ENCODE measurements at places on chromosomes 11 and 22.
A peak's percentile ranks its signal among the peaks of the same experiment; 100 is the strongest.

DNA sequence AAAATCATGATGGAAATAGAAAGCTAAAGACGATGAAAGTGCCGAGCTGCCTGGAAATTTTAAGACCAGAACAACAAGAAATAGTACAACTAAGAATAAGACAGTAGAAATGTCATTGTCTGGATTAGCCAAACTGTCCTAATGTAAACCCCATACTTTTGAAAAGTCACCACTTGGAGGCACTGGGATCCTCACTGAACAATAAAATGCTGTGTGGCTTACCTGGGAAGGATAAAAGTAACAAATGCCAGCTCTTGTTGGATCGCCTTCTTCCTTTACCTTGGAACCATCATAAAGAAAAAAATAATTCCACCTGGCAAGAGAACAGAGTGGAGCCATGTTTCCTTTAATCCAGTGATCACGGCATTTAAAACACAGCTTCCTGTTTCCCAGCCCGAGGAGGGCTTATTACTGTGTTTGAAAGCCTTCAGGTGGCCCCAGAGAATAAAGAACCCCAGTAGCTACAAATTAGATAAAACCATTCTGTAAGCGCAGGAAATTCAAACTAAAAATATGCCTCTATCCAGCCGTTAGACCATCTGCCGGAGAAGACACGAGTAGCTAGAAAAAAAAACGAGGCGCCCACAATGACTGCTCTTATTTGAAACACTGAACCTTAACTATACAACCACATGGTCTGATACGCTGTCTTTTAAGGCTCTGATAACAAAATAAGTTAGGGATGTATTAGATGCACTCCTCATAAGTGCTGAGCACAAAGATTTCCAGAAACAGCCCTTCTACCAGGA, 4.4 kb downstream of the HPS4 start:
- DNase-seq = no peak

DNA sequence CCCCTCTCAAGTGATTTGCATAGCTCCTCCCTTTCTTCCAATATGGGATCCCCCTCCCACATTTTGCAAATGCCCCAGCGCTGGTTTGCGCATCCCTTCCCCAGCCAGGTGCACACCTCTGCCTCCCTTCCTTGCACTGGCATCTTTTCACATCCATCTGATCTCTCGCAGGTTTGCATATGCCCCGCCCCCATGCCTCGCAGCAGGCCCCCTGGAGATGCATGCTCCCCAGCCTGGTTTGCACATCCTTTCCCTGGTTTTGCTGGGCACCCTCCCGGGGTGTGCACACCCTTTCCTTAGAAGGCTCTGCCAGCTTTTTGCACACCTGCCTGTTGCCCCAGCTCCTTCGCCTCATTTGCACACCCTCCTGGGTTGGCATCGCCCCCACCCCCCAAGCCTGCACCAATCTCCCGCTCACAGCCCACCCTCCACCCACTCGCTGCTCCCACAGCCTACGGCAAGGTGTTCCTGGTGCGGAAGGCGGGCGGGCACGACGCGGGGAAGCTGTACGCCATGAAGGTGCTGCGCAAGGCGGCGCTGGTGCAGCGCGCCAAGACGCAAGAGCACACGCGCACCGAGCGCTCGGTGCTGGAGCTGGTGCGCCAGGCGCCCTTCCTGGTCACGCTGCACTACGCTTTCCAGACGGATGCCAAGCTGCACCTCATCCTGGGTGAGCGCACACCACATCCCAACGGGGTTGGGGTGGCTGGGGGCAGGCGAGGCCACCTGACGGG, 917 bp downstream of the RPS6KA4 start:
- peak; percentile 51 for DNase-seq

DNA sequence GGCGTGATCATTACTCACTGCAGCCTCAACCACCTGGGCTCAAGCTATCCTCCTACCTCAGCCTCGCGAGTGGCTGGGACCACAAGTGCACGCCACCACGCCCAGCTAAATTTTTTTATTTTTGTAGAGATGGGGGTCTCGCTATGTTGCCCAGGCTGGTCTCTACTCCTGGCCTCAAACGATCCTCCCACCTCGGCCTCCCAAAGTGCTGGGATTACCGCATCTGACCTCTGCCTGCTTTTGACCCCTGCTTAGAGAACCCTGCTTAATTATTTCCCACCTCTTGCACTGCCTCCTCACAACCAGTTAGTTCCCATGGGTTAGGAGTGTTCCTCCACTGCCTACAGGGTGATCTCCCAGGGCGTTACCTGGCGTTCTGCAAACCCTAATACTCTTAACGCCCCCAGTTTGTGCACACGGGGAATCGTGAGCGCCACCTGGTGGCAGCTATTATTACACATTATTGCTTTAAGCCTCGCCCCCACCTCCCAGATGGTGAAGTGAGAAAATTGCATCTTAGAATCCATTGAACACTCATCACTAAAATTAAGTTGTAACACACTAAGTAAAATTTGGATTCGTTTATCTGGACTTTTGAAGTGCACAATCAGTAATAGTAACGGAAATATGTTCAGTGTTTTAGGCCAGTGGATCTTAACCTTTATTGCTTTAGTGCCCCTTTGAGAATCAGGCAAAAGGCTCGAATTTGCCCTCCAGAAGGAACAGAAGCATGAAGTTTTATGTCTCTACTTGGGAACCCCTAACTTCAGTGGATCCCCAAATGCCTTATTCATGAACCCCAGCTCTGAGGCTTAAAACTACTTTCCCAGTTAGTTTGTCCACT, 61.4 kb upstream of the ASPHD2 start:
- DNase-seq = peak; percentile 80

GRCh38 chr11:103071008-103071407, 21.0 kb downstream of the DCUN1D5 start:
- no peak for DNase-seq

DNA sequence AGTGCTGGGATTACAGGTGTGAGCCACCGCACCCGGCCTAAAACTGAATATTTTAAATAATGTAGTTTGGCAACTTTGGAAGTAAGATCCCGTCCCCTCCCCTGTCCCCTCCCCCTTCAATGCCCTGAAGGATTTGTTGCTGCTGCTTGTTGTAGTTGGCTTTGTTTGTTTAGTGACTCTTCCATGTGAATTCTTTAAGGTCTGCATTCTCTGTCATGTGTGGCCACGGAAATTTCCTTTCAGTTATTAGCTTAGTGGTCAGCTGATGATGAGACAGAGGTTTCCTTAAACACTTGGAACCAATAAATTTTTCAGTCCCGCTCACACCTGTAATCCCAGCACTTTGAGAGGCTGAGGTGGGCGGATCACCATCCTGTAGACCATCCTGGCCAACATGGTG, 109.9 kb downstream of the MPPED1 start:
- DNase-seq = no peak

DNA sequence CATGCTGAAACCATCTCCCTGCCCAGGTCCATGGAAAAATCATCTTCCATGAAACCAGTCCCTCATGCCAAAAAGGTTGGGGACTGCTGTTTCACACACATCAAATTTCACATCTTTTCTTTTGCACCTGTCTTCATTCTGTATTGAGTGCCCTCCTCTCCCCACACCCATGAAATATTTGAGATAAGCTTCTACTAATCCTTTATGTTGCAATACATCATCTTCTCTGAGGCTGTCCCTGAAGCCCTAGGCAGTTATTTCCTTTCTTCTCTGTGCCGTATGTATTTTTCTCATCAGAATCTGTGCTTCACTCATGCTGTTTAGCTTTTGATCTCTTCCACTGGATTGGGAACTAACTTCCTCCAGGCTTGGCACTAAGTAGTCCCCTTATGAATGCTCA, 40.0 kb upstream of the RRM1 start:
- DNase-seq = no peak

- no peak for DNase-seq
Observed at GRCh38 chr11:68498321-68498720, 37.8 kb downstream of the PPP6R3 start.

DNA sequence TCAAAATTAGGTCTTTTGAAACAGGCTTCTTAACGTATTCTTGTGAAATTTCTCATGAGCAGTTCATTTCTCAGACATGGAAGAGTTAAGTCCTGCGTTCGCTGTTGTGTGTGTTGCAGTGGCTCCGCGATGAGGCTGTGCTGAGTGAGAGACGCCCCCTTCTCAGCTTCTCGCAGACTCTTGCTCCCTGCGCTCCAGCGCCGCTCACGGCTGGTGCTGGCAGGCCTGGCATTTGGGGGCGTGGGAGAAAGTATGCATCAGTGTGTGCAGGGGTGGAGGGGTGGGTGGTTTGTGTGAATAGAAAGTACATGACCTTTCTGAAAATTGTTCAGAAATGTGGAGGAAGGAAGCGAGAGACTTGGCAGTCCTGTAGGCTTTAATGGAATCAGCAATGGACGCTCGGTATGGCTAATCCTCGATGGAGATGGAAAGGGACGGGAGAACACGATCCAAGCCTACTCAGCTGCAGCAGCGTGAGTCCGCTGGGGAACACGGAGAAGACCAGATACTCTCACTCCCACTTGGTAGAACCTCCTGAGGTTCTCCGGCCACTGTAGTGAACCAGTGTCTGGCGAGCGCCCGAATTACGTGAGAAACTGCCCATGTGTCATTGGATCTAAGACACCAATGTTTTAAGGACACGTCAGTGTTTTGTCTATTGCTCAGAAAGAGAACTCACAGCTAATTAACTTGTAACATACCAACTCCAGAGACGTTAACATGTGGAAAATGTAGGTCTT, 5.9 kb downstream of the TAB1 start:
- peak; percentile 58 for DNase-seq

- DNase-seq = no peak
Observed at GRCh38 chr22:47919001-47919441, 1156.6 kb downstream of the TBC1D22A start.

- no peak for DNase-seq
Observed at GRCh38 chr11:12086271-12087074, 23.9 kb upstream of the MICAL2 start.

DNA sequence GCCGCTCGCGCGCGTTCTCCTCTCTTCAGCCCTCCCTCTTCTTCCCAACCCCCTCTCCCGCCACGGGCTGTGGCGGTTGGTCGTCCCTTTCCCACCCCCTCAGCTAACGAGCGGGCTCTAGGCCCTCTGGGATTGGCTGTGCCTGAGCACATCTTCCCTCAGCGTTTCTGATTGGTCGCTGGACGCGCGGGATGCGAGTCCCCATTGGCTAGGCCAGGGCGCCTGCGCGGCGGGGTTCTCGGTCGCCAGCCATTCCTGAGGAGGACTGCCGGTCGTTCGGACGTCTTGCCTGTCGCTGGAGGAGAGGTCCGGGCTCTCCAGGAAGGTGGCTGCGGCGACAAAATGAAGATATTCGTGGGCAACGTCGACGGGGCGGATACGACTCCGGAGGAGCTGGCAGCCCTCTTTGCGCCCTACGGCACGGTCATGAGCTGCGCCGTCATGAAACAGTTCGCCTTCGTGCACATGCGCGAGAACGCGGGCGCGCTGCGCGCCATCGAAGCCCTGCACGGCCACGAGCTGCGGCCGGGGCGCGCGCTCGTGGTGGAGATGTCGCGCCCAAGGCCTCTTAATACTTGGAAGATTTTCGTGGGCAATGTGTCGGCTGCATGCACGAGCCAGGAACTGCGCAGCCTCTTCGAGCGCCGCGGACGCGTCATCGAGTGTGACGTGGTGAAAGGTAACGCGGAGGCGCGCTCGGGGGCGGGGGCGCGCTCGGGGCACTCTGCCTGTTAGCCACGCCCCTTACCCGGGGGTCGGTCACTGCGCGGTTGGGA, at the start of gene RBM14:
Gene RBM14, plus strand, starts transcription at position 252 of the 776 bp plus-strand sequence. Its CDS starts 91 bp downstream, at position 343.
- DNase-seq = peak; percentile 99

- DNase-seq = no peak
Observed at GRCh38 chr11:36719358-36720107, 121.5 kb upstream of the RAG2 start.

- no peak for DNase-seq
Observed at GRCh38 chr11:92225568-92226330, 1.1 kb downstream of the FAT3 start.

DNA sequence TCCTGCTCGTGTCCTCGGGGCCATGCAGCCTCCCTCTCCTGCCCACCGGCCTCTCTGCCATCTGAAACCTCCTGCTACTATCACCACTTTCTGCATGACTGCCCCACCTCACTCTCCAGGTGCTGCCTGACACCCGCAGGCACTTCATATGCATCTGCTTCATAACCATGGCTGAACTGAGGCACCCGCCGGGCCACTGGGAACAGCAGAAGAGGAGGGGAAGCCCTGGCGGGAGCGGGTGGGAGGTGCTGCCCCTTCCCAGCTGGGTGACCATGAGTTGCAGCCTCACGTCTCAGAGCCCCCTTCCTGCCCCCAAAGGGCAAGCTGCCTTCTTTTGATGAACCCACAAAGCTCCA, 21.7 kb upstream of the PICK1 start:
- no peak for DNase-seq

GRCh38 chr22:21450858-21451353, 16.3 kb upstream of the TMEM191C start:
- DNase-seq = no peak

GRCh38 chr11:48034926-48035871, 54.8 kb downstream of the PTPRJ start:
- DNase-seq = no peak

GRCh38 chr11:106127604-106128003, 50.1 kb downstream of the AASDHPPT start:
- no peak for DNase-seq

DNA sequence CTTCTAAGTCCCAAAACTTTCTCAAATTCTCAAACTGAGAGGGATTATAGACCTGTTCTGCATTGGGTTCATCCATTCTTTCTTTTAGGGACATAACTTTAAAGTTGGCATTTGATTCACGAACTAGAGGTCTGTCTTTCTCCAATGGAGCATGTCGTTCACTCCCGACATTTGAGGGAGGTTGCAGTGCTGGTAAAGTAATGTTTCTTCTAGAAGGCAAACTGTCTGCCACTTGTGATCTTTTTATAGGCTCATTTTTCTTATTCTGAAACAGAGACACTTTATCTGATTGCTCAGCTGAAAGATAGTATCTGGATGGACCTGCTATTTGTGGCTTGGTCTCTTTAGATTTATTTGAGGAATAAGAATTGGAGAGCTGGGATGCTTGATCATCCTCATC, 40.4 kb upstream of the CCDC89 start:
- no peak for DNase-seq

DNA sequence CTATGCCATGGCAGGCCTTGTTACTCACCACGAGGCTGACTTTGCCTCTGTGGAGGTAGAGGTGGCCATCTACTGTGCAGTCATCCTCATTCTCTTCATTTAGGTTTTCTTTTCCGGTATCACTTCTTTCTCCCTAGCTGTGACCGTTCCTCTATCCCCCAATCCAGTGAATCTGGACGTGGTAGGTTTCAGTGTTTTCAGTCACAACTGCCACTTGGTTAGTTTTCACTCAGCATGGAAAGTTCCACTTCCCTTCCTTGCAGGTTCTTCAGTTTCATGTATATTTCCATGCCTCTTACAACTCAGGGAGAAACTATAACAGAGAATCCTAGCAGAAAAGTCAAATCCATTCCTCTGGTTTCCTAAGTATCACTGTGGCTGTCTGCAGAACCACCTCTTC, 1.9 kb downstream of the HPS4 start:
- DNase-seq = peak; percentile 20

GRCh38 chr11:44944853-44945235, 5.8 kb downstream of the TP53I11 start:
- no peak for DNase-seq
